Naive thymus-derived CD4-positive, alpha-beta T cell (primary cell): ENCODE measurements at places on chromosomes 5 and 9. TPM values are rescaled to one million over a fixed set of nuclear protein-coding genes. Genes with fewer than 3 reads are reported as not detected.

- no peak for DNase-seq
Measured at GRCh38 chr5:15387931-15388524, 112.0 kb upstream of the FBXL7 start.

The HTR4 gene
- polyA plus RNA-seq = not detected

The TXNDC8 gene
- polyA plus RNA-seq = not detected

The TAF11L5 gene
- not detected for polyA plus RNA-seq

The SGCD gene
- not detected for polyA plus RNA-seq

The MRNIP gene
- 19.4 TPM for polyA plus RNA-seq
